ENCODE measurements at places on chromosomes 6 and 20. TPM values are rescaled to one million over a fixed set of nuclear protein-coding genes. Genes with fewer than 3 reads are reported as not detected.
A peak's percentile ranks its signal among the peaks of the same experiment; 100 is the strongest.

DNA sequence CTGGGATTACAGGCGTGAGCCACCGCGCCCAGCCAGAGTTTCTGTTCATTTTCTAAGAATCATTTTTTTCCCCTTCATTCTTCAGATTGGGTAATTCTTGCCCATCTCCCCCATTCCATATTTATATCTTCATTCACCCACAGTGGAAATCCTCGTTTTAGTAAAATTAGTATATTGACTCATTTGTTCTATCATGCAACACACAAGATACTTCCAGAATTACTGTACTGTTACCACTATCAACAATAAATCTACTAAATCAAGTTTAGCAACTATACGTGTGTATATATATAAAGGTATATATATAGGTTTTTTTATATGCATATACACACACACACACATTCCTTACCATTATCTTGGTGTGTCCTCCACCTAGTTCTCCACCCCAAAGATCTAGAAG, 41.2 kb upstream of the KCNG1 start:
- H3K4me3 ChIP-seq = no peak overlapping the region
- DNase-seq = no peak
- H3K27ac ChIP-seq = no peak overlapping the region
- no peaks in the 10 kb centered on the region for H3K4me1 ChIP-seq
- H3K27me3 ChIP-seq = peaks cover 7% of the 10 kb centered on the region

DNA sequence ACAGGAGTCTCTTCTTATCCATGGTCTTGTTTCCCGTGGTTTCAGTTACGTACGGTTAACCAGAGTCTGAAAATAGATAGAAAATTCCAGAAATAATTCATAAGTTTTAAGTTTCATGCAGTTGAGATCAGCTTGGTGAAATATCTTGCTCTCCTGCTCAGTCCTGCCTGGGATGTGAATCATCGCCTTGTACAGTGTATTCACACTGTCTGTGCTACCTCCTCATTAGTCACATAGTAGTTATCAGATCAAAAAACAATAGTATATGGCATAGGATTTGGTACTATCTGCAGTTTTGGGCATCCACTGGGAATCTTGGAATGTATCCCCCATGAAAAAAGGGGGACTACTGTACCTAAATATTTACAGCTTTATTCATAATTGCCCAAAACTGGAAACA, 22.7 kb upstream of the MOCS1 start:
- H3K27me3 ChIP-seq = no peaks in the 10 kb centered on the region
- H3K4me3 ChIP-seq = no peak overlapping the region
- no peak for DNase-seq
- H3K36me3 ChIP-seq = no peaks in the 10 kb centered on the region
- no peaks in the 10 kb centered on the region for H3K4me1 ChIP-seq
- no peak overlapping the region for H3K27ac ChIP-seq

DNA sequence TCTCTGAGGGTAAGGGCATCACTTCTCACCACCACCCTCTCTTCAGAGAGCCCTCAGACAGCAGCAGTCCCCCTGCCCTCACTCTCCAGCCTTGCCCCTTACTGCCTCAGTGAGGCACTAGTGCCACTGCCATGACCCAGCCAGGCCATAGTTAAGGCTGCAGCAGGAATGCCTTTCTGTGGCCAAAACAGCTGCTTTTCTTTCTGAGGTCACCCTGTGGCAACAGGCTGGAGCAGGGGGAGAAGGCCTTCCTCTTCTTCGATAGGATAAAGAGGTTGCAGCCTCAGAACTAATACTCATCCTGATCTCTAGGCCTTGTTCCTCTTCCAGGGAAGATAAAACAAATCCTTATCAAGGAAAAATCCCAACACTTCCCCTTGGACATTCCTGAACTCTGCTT, 56.8 kb upstream of the ECI2 start:
- H3K36me3 ChIP-seq = no peaks in the 10 kb centered on the region
- no peak overlapping the region for H3K4me3 ChIP-seq
- H3K27ac ChIP-seq = no peak overlapping the region

- DNase-seq = no peak
- H3K36me3 ChIP-seq = no peaks in the 10 kb centered on the region
- no peaks in the 10 kb centered on the region for H3K4me1 ChIP-seq
- no peaks in the 10 kb centered on the region for H3K27me3 ChIP-seq
These were observed 1302.8 kb upstream of the EYS start for GRCh38 chr6:67009818-67010217.

- no peak for DNase-seq
- no peaks in the 10 kb centered on the region for H3K36me3 ChIP-seq
- H3K27me3 ChIP-seq = no peaks in the 10 kb centered on the region
- H3K4me3 ChIP-seq = no peak overlapping the region
- H3K4me1 ChIP-seq = 0 out of 2 replicates have a peak, but pooled peaks cover 2% of the 10 kb centered on the region
- no peak overlapping the region for H3K27ac ChIP-seq
These were observed 445.0 kb downstream of the UTRN start for GRCh38 chr6:144730088-144730645.

DNA sequence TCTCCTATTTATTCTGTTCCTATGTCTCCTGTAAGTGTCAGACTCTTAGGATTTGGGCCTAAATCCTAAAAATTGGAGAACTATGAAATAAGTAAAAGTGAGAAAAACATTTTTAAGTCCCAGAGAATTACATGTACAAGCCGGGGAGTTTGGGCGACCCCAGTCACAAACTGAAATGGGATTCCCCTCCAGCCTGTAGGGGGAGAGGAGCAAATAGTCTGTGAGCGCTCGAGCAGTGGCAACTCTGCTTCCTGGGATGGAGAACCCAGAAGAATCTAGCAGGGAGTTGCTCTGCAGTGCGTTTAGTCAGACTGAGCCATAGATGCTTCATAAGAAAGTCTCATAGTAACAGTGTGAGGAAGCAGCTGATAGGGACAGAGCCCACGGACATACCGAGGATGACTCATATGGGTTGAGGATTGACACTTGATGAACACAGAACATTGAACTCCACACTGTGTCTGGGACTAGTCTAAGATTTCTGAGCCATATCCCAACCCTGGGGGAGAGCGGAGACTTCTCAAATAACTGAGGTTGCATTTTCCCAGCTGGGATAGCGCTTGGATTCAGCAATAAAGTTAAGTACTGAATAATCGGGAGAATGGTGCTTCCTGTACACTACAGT, 437.2 kb downstream of the BCKDHB start:
- peaks cover 19% of the 10 kb centered on the region for H3K4me1 ChIP-seq
- H3K27ac ChIP-seq = no peak overlapping the region
- no peak overlapping the region for H3K4me3 ChIP-seq
- DNase-seq = no peak

GRCh38 chr6:138011413-138011812, 95.8 kb downstream of the PERP start:
- DNase-seq = no peak
- H3K27me3 ChIP-seq = no peaks in the 10 kb centered on the region
- no peaks in the 10 kb centered on the region for H3K36me3 ChIP-seq
- H3K4me1 ChIP-seq = no peaks in the 10 kb centered on the region

GRCh38 chr20:56060486-56060885, 55.2 kb upstream of the CBLN4 start:
- no peaks in the 10 kb centered on the region for H3K36me3 ChIP-seq
- no peak overlapping the region for H3K4me3 ChIP-seq
- DNase-seq = no peak

- H3K36me3 ChIP-seq = no peaks in the 10 kb centered on the region
- H3K27ac ChIP-seq = no peak overlapping the region
- no peaks in the 10 kb centered on the region for H3K27me3 ChIP-seq
- no peak overlapping the region for H3K4me3 ChIP-seq
- no peak for DNase-seq
- no peaks in the 10 kb centered on the region for H3K4me1 ChIP-seq
These were observed 130.1 kb upstream of the ASCC3 start for GRCh38 chr6:101011186-101011585.

DNA sequence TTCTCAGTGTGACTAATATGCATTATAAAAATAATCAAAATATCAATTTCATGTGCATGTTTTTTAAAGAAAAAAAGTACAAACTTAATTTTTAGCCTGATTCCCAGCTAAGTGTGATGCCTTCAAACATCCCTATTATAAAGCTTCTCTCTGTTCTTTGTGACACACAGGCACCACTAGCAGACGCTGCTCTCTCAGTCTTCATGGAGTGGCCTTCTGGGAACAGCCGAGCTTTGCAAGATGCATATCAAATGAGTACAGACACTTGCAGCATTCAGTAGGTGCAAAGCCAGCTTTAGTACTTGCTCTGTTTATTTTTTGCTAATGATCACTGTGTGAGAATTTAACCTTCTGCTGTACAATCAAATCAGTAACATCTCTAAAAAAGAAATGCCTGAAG, 340.0 kb downstream of the ADGRB3 start:
- no peaks in the 10 kb centered on the region for H3K36me3 ChIP-seq
- H3K27me3 ChIP-seq = no peaks in the 10 kb centered on the region
- H3K4me3 ChIP-seq = no peak overlapping the region
- no peaks in the 10 kb centered on the region for H3K4me1 ChIP-seq

DNA sequence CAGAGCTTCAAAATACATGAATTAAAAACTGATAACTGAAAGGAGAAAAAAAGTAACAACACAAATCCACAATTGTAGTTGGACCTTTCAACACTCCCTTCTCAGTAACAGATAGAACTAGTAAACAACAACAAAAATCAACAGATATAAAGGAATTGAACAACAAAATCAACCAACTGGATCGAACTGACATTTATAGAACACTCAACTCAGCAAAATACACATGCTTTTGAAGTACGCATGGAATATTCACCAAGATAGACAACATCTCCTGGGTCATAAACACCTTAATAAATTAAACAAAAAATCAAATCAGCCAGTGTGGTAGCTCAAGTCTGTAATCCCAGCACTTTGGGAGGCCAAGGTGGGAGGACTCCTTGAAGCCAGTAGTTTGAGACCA, 63.3 kb downstream of the ILRUN start:
- H3K27ac ChIP-seq = no peak overlapping the region
- H3K4me1 ChIP-seq = no peaks in the 10 kb centered on the region
- peaks cover 12% of the 10 kb centered on the region for H3K36me3 ChIP-seq
- no peak overlapping the region for H3K4me3 ChIP-seq

DNA sequence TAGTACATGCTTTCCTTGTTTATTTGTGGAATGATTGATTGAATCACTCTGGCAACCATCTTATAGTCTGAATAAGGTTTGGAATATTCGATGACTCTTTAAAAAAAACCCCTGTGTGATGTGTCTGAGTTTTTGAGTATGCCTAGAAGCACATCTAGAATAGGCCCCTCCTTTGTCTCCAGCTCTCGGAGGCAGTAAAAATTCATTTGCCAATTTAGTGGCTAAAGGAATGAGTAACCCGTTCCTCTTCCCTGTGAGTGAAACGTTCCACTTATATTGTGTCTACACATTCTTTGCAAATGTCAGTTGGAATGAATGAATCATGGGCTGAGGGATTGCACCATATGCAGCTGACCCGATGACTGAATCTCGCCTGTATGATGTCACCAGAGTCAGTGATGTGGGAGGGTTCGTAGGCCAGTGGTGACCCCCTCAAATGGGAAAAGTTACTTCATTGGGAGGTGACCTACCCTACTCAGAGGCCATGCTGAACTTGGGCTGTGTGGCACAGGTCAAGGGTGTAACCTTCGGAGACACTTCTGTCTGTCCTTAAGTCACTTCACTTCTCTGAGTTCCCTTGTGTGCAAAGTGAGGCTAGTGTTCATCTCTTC, 21.6 kb downstream of the MOCS3 start:
- DNase-seq = peak; percentile 81
- no peaks in the 10 kb centered on the region for H3K36me3 ChIP-seq
- peak overlapping the region; percentile 55 for H3K27ac ChIP-seq
- peaks cover 39% of the 10 kb centered on the region for H3K4me1 ChIP-seq

DNA sequence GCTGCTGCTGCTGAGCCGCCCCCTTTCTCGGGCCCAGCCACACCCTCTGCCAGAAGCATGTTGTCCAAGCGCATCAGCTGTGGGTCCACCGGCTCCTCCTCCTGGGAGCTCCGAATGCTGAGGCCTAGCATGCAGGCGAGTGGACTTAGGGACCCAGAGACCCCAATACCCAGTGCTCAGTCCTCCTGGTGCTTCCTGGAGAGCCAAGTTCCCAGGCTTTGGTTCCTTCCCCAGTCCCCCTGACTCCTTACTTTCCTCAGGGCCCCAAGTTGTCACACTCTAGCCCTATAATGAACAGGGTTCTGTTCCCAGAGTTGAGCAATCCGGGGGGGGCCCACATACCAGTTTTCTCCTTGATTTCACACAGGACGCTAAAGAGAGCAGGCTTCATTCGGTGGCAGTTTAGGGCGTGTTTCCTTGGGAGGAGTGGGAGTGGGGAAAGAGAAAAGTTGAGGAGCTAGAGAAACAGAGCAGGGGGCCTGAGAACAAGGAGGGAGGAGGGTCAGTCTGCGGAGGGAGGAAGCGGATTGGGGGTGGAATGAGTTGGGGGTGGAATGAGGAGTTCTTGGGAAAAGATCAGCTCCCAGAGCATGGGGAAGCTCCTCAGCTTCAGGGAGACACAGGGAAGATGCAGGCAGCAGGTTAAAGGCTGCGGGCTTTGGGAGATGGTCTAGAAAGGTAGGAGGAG, 1.5 kb downstream of the PBX2 start:
- H3K27me3 ChIP-seq = no peaks in the 10 kb centered on the region
- DNase-seq = peak; percentile 29
- no peak overlapping the region for H3K27ac ChIP-seq
- peaks cover 4% of the 10 kb centered on the region for H3K36me3 ChIP-seq
- H3K4me3 ChIP-seq = peak overlapping the region; percentile 68

DNA sequence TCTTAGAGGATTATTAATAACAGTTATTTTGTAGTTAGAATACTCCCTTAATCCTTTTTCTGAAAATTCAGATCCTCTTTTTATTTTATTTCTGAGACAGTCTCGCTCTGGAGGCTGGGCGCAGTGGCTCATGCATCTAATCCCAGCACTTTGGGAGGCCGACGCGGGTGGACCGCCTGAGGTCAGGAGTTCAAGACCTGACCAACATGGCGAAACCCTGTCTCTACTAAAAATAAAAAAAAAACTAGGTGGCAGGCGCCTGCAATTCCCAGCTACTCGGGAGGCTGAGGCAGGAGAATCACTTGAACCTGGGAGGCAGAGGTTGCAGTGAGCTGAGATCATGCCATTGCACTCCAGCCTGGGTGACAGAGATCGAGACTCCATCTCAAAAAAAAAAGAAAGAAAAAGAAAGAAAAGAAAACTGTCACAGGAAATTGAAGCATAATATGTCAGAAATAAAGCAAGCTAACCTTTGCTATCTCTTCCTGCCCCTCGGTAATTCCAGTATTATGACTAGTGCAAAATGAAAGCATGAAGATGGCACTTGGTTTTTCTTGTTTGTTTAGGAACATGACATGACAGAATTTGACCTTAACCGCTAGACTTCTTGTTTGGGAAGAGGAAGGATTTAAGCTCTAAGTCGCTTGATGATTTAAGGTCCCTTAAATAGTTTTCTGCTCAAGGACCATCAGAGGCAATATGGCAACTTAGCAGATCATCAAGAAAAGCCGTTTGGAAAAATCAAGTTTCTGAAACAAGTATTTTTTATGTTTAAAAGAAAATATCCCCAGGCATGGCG, 1.8 kb upstream of the RBM39 start:
- H3K4me1 ChIP-seq = peaks cover 11% of the 10 kb centered on the region
- H3K27ac ChIP-seq = peak overlapping the region; percentile 93
- H3K4me3 ChIP-seq = peak overlapping the region; percentile 74
- H3K27me3 ChIP-seq = no peaks in the 10 kb centered on the region
- H3K36me3 ChIP-seq = peaks cover 29% of the 10 kb centered on the region

- H3K27me3 ChIP-seq = no peaks in the 10 kb centered on the region
- no peak for DNase-seq
- no peak overlapping the region for H3K4me3 ChIP-seq
- H3K36me3 ChIP-seq = peaks cover 23% of the 10 kb centered on the region
- H3K4me1 ChIP-seq = no peaks in the 10 kb centered on the region
These were observed 80.4 kb downstream of the DHX35 start for GRCh38 chr20:39042279-39043150.

The ABHD16B gene
- not detected for total RNA-seq

The CTSA gene
- total RNA-seq = 91.4 TPM
